Neural cell (in vitro differentiated cells): ENCODE measurements at places on chromosomes 6 and 20. TPM values are rescaled to one million over a fixed set of nuclear protein-coding genes. Genes with fewer than 3 reads are reported as not detected.

SIRPA gene
- 6.7 and 8.0 TPM in 2 replicates for polyA plus RNA-seq

TULP1 gene
- 0.14 TPM in 1 of 2 replicates, not detected in the other for polyA plus RNA-seq

RIMS4 gene
- 40.6 and 47.2 TPM in 2 replicates for polyA plus RNA-seq

SCRT2 gene
- 2.5 and 3.8 TPM in 2 replicates for polyA plus RNA-seq

HSPA1L gene
- polyA plus RNA-seq = 1.6 and 2.6 TPM in 2 replicates

GNAS-AS1 gene
- 0.64 TPM in 1 of 2 replicates, not detected in the other for polyA plus RNA-seq

SNAP25 gene
- 135 and 139 TPM in 2 replicates for polyA plus RNA-seq
